ENCODE measurements at places on chromosomes 3 and 15. TPM values are rescaled to one million over a fixed set of nuclear protein-coding genes. Genes with fewer than 3 reads are reported as not detected.

DNA sequence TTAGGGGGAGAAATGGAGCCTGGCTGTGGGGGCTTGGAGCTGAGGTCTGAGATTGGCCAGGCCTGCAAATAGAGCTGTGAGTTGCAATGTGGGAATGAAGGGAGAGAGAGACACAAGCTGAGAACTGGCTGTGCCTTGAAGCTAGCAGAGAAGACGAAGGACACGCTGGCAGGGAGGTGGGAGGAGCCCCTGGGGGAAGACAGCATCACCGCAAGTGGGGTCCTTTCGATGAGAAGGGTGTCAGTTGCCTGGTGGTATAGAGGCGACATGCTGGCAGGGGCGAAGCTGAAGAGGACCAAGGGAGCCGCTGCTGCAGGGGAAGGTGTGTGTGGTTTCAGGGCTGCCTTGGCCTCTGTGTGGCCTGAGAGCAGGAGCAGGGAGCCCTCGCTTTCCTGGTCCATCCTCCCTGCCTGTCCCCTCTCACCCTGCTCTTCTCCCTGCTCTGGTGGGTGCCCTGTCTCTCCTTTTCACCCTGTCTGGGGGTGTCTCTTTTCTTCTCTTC is 5.5 kb downstream of the RHCG start:
- no peak overlapping the region for H3K27ac ChIP-seq
- H3K4me1 ChIP-seq, result peaks cover 8% of the 10 kb centered on the region
- H3K36me3 ChIP-seq, result no peaks in the 10 kb centered on the region
- H3K4me3 ChIP-seq, result no peak overlapping the region

DNA sequence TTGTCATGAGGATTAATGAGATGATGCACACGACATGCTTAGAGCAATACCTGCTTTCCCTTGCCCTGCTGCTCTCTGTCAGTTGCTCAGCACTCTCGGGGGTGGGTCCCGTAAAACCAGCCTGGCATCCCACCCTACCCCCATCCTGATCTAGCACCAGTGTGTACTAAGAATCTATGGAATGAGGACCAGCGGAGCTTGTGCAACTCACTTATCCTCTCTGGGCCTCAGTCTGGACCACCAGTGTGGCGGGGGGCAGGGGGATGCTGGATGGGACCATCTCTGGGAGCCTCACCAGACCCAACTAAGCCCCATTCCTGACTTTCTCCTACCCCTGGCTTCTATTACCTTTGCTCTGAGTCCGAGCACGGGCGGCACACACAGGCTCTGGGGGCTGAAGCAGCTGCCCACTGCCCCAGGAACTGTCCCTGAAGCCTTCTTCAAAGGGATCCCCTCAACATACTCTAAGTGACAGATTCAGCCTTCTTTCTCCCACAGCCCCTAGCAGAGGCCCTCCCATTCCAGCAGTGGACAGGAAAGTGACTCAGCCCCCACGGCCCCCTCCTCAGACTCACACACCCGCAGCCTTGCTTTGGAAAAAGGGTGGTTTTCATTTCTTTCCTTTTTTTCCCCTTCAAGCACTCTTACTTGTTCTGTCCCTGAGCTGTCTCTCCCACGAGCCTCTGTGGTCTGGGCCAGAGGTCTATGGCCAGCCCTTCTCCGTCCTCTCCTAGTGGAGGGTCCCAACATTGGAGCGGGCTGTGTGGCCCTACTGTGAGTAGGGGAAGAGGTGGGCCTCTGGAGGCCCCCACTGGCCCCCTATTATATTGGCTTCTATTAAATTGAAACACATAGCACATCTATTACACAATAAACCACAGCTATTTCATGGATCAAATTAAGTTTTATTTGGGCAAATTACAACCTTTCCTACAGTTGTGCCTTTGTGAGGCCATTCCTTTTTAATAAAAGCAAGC is 100.3 kb downstream of the SMAD6 start:
- no peaks in the 10 kb centered on the region for H3K4me1 ChIP-seq
- DNase-seq, result no peak
- peak overlapping the region; percentile 71 for H3K27ac ChIP-seq
- no peaks in the 10 kb centered on the region for H3K36me3 ChIP-seq
- H3K4me3 ChIP-seq, result no peak overlapping the region

DNA sequence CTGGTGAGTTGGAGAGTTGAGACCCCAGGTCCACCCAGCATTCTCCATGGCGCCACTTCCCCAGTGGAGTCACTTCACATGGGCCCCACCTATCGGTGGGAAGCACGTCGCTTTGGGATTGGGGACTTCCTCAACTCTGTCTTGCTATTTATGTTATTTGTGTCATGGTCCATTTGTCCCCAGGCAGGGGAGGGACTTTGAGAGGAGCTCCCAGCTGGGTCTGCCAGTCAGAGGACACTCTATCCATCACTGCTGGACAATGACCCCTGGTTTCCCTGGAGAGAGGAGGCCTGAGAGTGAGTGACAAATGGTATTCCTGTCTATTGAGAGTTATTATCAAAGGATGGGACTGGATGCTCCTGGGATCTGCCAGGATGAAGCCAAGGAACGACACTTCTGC is 127.6 kb downstream of the RAB11A start:
- H3K27me3 ChIP-seq, result no peaks in the 10 kb centered on the region
- H3K27ac ChIP-seq, result no peak overlapping the region
- DNase-seq, result no peak
- no peaks in the 10 kb centered on the region for H3K36me3 ChIP-seq

DNA sequence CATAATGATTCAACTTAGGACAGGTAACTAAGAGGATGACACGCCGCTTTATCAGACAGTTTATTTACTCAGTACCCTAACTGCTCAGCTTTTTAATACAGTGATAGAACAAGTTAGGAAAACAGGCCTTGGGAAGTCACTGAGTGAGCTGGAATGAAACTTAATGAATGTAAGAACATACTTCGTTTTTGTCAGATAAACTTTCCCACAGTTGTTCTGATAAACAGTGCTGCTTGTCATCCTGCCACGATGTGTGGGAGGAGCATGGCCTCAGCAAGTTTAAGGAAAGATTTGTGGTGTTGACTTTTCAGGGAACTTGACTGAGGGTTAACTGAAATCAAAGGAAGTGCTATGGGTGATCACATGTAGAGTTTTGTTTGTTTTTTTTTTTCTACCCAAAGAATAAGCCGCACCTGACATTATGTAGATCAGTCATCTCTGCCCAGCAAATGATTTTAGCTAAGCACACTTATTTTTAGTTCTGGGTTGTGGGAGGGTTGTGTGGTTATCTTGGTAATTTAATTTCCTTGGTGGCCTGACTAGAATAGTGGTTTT is 5.6 kb upstream of the P2RY14 start:
- no peaks in the 10 kb centered on the region for H3K36me3 ChIP-seq
- peak overlapping the region; percentile 15 for H3K27ac ChIP-seq
- no peak overlapping the region for H3K4me3 ChIP-seq
- DNase-seq, result no peak
- H3K27me3 ChIP-seq, result no peaks in the 10 kb centered on the region

GRCh38 chr3:10709110-10709781 is 106.8 kb upstream of the SLC6A11 start:
- DNase-seq, result no peak
- no peaks in the 10 kb centered on the region for H3K36me3 ChIP-seq
- no peak overlapping the region for H3K4me3 ChIP-seq
- no peak overlapping the region for H3K27ac ChIP-seq
- H3K27me3 ChIP-seq, result peaks cover 3% of the 10 kb centered on the region

- no peaks in the 10 kb centered on the region for H3K4me1 ChIP-seq
- no peak overlapping the region for H3K27ac ChIP-seq
- no peaks in the 10 kb centered on the region for H3K27me3 ChIP-seq
- no peak overlapping the region for H3K4me3 ChIP-seq
- DNase-seq, result no peak
Observed at GRCh38 chr3:37221407-37221806, 47.0 kb upstream of the LRRFIP2 start.

- peaks cover under 1% of the 10 kb centered on the region for H3K36me3 ChIP-seq
- H3K27ac ChIP-seq, result no peak overlapping the region
- H3K4me3 ChIP-seq, result no peak overlapping the region
- H3K27me3 ChIP-seq, result no peaks in the 10 kb centered on the region
Observed at GRCh38 chr3:113963879-113964278, 16.1 kb downstream of the ZDHHC23 start.

- H3K27ac ChIP-seq, result no peak overlapping the region
- H3K4me1 ChIP-seq, result no peaks in the 10 kb centered on the region
- H3K36me3 ChIP-seq, result no peaks in the 10 kb centered on the region
Observed at GRCh38 chr3:150933473-150933995, 28.3 kb upstream of the MINDY4B start.

- no peak for DNase-seq
- H3K4me1 ChIP-seq, result peaks cover 68% of the 10 kb centered on the region
- H3K4me3 ChIP-seq, result no peak overlapping the region
- H3K27me3 ChIP-seq, result no peaks in the 10 kb centered on the region
Observed at GRCh38 chr15:78170848-78171773, 21.9 kb downstream of the IDH3A start.

DNA sequence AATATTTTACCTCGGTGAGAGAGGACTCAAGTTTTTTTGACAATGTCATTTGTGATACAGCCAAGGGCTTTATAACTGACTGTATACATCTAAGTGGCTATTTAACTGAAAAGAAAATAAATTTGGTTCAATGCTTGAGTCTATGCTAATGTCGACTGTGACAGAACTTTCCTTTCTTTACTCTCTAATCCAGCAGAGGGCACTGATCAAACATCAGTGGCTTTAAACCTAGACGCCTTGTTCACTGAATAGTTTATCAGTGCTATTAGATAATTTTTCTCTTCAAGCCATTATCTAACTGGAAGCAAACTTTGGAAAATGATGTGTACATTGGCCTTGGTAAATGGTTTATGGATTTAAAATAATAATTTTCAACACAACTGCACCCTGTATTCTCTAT is 285.1 kb downstream of the CHL1 start:
- peaks cover 3% of the 10 kb centered on the region for H3K4me1 ChIP-seq
- H3K36me3 ChIP-seq, result no peaks in the 10 kb centered on the region

GRCh38 chr3:126109880-126110235 is 25.9 kb upstream of the SLC41A3 start:
- H3K27me3 ChIP-seq, result no peaks in the 10 kb centered on the region
- peak; percentile 66 for DNase-seq
- no peak overlapping the region for H3K27ac ChIP-seq
- H3K4me1 ChIP-seq, result no peaks in the 10 kb centered on the region
- no peak overlapping the region for H3K4me3 ChIP-seq

- peaks cover 34% of the 10 kb centered on the region for H3K4me1 ChIP-seq
- DNase-seq, result no peak
- no peak overlapping the region for H3K4me3 ChIP-seq
- no peaks in the 10 kb centered on the region for H3K36me3 ChIP-seq
Observed at GRCh38 chr15:90015294-90015693, 14.2 kb downstream of the ZNF710 start.

DNA sequence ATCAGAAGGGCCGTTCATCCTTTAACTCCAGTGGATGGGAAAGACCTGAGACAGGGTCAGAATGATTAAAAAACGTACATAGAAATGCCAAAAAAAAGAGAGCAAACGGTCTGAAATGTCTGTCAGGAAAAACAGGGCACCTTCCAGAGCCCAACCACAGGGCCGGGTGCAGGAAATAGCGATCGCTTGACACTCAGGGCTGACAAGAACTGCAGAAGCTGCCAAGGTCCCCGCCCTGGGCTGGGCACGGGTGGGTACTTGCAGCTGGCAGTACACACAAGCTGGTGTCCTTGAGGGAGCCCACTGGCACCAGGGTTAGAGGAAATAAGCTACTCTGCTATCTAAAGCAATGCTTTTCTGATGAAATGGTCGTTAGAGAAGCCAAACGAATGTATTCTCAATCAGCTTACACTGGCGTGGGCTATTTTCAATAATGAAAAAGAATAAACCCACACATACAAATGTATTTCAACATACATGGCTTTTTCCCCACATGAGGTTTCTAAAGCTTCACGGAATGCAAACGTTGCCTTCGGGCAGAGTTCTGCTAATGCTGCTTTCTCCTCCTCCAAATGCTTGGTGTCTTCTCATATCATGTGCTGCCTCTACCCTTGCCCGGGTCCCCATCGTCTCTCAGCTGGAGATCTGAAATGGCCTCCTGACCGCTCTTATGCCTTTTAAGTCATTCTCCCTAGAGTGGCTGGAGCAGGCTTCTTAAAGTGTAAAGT is 15.6 kb downstream of the FRMD4B start:
- H3K27ac ChIP-seq, result peak overlapping the region; percentile 78
- DNase-seq, result peak; percentile 95
- H3K4me3 ChIP-seq, result peak overlapping the region; percentile 4
- no peaks in the 10 kb centered on the region for H3K36me3 ChIP-seq

- no peaks in the 10 kb centered on the region for H3K4me1 ChIP-seq
- no peak overlapping the region for H3K27ac ChIP-seq
- no peaks in the 10 kb centered on the region for H3K27me3 ChIP-seq
- no peaks in the 10 kb centered on the region for H3K36me3 ChIP-seq
Observed at GRCh38 chr3:157310329-157311052, 126.2 kb upstream of the PTX3 start.

DNA sequence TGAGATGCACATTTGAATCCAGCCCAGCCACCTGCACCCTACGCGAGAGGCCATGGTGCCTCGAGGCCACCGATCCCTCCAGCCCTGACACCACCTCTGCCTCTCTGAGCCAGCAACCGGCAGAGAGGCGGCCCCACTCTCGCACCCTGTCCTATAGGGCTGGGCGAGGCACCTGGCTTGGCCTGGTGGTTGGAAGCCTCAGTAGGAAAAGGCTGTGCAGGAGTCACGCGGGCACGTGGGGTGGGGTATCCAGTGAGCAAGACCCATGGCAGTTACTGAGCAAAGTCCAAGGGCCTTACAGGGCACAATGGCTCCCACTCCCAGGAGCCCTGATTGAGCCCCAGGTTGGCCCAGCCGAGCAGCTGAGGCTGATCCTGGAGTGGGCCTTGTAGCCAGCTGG is 12.4 kb upstream of the DUSP7 start:
- H3K27me3 ChIP-seq, result no peaks in the 10 kb centered on the region
- no peak overlapping the region for H3K27ac ChIP-seq
- H3K4me1 ChIP-seq, result peaks cover 30% of the 10 kb centered on the region
- no peak for DNase-seq
- H3K4me3 ChIP-seq, result no peak overlapping the region
- no peaks in the 10 kb centered on the region for H3K36me3 ChIP-seq

- H3K4me1 ChIP-seq, result no peaks in the 10 kb centered on the region
- H3K27ac ChIP-seq, result no peak overlapping the region
- H3K4me3 ChIP-seq, result no peak overlapping the region
- no peaks in the 10 kb centered on the region for H3K36me3 ChIP-seq
- no peaks in the 10 kb centered on the region for H3K27me3 ChIP-seq
- no peak for DNase-seq
Observed at GRCh38 chr15:54990793-54991192, 205.9 kb downstream of the RSL24D1 start.

Gene TRIM59
- 5.8 TPM for polyA plus RNA-seq

Gene GHSR
- polyA plus RNA-seq, result not detected

Gene THAP10
- 0.67 TPM for polyA plus RNA-seq

Gene LSM3
- 15.8 TPM for polyA plus RNA-seq

Gene PLAAT1
- polyA plus RNA-seq, result not detected

Gene KCNMB3
- 7.3 TPM for polyA plus RNA-seq

Gene SLC15A2
- polyA plus RNA-seq, result 4.3 TPM
